ENCODE measurements at places on chromosomes 5 and 9.

GRCh38 chr5:86964889-86965288 lies 302.8 kb upstream of the RASA1 start:
- no peak for DNase-seq

GRCh38 chr5:37064442-37064841 lies 184.7 kb downstream of the CPLANE1 start:
- DNase-seq, result no peak

- DNase-seq, result no peak
These were observed 358.9 kb upstream of the RFX3 start for GRCh38 chr9:3884736-3885135.

GRCh38 chr9:137034039-137034708 lies 2.3 kb upstream of the FUT7 start:
- DNase-seq, result no peak

DNA sequence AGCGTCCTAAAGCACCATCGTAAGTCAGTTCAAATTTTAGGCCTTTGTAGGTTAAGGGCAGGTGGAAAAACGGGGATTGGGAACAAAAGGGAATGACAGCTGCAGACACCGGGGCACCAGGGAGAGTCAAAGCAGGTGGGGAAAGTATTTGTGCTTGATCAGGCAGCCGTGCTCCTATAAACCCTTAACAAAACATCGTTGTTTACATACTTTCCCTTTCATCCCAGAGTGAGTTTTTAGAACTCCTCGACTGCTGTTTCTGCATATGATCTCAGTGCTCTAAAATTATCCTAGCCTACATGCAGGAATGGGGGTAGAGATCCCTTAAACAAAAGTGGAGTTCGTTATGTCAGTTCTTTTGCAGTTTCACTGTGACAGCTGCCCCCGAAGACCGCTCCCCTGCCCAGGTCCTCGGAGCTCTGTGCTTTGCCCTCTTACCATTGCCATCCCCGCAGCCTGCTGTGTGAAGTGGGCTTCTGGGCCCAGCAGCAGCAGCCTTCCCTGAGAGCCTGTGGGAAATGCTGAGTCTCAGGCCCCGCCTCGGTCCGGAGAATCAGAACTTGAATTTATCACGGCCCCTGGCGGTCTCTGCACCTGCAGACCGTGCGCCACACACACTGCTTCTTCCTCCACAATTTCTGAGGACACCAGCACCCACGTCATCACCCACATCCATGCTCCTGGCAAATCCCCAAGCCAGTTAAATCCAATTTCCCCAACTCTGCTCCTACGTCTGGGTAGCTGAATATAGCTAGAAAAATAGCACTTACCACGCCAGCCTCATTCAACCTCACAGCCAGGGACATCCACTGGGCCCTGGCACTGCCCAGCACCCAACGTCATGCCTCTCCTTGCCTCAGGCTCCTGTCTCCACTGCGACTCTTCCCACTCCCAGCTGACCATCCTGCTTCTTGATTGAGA lies 86.8 kb downstream of the NSUN2 start:
- no peak for DNase-seq

GRCh38 chr9:87435189-87435880 lies 62.3 kb upstream of the DAPK1 start:
- DNase-seq, result peak; percentile 21

- DNase-seq, result no peak
These were observed 66.8 kb downstream of the LIX1 start for GRCh38 chr5:97075649-97076048.

DNA sequence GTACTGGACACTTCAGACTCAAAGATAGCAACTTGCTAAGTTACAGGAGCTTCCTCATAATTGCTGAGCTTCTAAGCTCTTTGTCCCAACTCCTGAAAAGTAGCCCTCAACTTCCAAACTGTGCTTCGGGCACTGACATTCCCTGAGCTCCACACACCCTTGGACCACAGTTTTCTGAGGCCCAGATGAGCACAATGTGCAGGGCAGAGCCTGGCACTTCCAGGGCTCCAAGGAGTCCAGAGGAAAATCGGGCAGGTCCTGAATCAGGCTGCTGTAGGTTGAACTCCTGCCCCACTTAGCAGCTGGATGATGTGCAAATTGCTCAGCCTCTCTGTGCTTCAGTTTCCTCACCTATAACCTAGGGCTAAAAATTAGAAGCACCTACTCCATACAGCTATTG lies 54.6 kb upstream of the KCNIP1 start:
- DNase-seq, result no peak

DNA sequence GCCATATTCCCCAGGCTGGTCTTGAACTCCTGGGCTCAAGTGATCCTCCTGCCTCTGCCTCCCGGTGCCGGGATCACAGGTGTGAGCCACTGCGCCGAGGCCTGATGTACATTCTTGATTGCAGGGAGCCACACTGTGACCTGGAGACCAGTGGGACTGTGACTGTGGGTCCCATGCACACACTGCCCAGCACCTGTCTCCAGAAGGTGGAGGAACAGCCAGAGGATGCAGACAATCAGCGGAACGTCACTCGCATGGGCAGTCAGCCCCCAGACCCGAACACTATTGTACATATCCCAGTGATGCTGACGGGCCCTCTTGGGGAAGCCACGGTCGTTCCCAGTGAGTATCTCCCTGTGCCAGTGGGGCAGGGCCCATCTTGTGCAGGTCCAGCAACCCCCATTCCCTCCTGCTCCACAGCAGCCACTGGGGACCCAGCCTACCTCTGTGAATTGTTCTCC lies 147.3 kb downstream of the CACNA1B start:
- DNase-seq, result no peak

DNA sequence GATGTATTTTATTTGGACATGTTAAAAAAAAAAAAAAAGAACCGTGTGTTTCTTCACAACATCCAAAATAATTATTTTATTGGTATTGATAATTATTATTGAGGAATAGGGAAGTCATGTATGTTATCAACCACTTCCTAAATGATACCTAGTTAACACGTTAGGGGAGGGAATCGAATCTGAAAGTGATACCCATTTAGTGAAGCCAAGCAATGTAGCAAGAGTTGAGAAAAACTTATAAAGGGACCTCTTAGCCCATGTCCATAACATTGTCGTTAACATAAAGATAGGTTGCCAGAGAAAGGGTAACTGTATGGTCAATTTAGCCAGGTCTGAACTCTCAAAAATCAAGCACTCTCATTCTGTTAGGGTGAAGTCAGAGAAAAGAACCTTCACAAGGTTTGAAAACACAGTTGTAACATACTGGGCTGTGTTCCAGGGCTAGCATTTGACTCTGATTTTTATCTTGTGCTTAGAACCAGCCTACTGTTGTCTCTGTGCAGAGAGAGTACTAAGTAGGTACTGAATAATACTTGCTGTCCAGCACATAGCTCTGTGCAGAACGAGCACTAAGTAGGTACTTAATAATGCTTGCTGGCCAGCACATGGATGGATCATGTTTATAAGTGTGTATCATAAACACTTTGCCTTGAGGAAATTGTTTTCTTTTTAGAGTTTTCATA lies 60.4 kb downstream of the GHR start:
- no peak for DNase-seq

DNA sequence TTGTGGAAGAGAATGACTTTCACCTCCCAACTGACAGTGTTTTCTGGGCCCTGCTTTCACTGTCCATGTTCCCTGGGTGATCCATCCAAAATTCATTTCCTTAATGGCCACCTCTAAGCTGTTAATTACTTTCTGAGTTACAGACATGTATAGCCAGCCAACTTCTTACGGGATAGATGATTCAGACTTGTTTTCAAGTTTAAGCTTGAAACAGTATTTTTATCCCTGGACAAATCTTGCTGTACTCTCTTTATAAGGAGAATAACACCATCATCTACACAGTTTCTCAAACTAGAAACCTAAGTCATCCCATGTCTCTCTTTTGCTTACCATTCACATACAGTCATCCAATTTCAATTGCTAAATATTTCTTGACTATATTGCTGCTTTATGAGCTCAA lies 6.9 kb downstream of the FAM174A start:
- DNase-seq, result no peak

GRCh38 chr5:72955143-72955767 lies 586 bp upstream of the FCHO2 start:
- DNase-seq, result peak; percentile 70

Measured in hematopoietic multipotent progenitor cell treated with erythropoietin and hydrocortisone succinate and interleukin-3 and kit ligand, for 8 days (in vitro differentiated cells).